T-cell (primary cell): ENCODE measurements at places on chromosomes 2 and 18. TPM values are rescaled to one million over a fixed set of nuclear protein-coding genes. Genes with fewer than 3 reads are reported as not detected.

DYNAP gene
- total RNA-seq: not detected

DNA sequence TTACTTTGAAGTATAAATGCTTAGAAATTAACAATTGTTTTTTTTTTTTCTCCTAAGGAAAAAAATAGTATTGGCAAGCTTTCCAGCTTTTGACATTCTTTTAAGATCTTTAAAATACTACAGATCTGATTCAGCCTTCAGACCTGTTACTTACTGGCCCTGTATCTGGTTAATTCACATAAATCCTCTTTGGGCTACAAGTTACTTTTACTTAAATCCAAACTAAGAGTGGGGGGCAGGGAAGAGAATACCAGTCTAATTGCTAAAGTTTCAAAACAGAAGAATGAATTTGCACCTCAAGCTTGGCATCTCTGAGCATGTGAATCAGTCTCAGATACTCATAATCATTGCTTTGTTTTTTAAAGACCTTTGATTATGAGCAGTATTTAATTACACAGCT lies 386.3 kb downstream of the PARD3B start:
- H3K36me3 ChIP-seq: no peaks in the 10 kb centered on the region
- H3K4me1 ChIP-seq: no peaks in the 10 kb centered on the region
- H3K27me3 ChIP-seq: no peaks in the 10 kb centered on the region
- H3K27ac ChIP-seq: no peak overlapping the region
- DNase-seq: no peak

NEU4 gene
- total RNA-seq: 1.4 TPM

UGT1A1 gene
- total RNA-seq: not detected

DNA sequence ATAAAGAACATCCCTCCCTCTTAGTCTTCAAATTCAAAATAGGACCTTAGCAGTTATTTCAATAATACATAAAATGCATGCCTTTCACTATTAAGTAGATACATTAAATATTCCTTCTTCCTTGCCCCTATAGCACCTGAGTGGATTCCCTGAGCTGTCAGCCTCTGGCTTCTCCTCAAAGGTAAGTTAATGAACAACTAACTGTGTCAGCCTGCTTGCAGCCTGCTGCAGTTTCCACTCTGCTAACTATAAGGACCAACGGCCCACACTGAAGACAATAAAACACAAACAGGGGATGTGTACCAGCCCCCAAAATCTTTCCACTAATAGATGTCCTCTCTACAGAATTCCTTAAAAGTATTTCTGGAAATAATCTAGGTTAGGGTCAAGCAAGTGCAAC lies 5.0 kb downstream of the KCTD1 start:
- H3K27ac ChIP-seq: no peak overlapping the region
- H3K4me1 ChIP-seq: peaks cover 16% of the 10 kb centered on the region

GRCh38 chr2:158498749-158499136 lies 42.0 kb downstream of the PKP4 start:
- no peaks in the 10 kb centered on the region for H3K36me3 ChIP-seq
- no peaks in the 10 kb centered on the region for H3K4me1 ChIP-seq
- no peaks in the 10 kb centered on the region for H3K27me3 ChIP-seq
- no peak for DNase-seq

RESP18 gene
- total RNA-seq: not detected

- H3K27me3 ChIP-seq: no peaks in the 10 kb centered on the region
- no peak overlapping the region for H3K27ac ChIP-seq
- H3K4me1 ChIP-seq: no peaks in the 10 kb centered on the region
- no peak overlapping the region for H3K4me3 ChIP-seq
- no peak for DNase-seq
Observed at GRCh38 chr2:22579341-22579740, 805.6 kb upstream of the KLHL29 start.

DNA sequence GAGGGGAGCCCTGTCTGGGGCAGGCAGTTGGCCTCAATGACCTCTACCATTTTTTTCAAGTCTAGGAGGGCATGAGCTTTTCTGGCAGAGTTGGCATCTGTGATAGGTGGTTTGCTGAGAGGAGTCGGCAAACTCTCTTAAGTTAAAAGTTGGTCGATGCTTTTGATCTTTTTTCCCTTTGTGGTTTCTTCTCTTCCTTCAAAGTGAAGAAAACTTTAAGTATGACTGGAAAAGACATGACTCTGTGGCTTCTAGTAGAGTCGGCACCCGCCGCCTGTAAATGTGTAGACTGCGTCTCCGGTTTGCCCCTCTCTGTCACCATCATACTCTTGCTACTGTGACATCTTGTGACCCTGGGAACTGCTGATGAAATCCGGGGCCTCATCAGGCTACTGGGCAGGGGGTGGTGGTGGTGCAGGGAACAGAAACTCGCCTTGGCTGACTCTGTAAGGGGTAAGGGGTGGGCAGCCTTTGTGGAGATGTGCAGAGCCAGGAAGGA lies 21.1 kb downstream of the INPP5D start:
- peak overlapping the region; percentile 89 for H3K27ac ChIP-seq
- H3K27me3 ChIP-seq: no peaks in the 10 kb centered on the region
- peak overlapping the region; percentile 6 for H3K4me3 ChIP-seq
- H3K4me1 ChIP-seq: peaks cover 91% of the 10 kb centered on the region
- DNase-seq: no peak

DNA sequence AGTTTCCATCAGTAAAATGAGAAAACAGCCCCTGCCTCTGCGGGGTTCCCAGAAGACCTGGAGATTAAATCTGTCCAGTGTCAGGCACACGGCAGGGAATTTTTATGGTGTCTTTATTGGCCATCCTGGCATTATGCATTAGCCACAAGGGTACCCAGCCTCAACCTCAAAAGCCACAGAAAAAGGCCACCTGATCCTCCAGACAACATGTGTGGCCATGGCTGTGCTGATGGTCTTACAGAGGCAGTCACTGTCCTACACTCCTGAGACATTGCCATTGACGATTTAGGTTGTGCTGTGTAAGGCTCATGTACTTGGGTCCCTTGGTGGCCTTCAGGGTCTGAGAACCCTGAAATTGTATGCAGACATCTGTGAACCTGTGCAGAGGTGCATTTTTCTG lies 115.6 kb downstream of the SMAD7 start:
- H3K27ac ChIP-seq: peak overlapping the region; percentile 93
- DNase-seq: no peak
- peaks cover 41% of the 10 kb centered on the region for H3K4me1 ChIP-seq
- H3K36me3 ChIP-seq: no peaks in the 10 kb centered on the region

DNA sequence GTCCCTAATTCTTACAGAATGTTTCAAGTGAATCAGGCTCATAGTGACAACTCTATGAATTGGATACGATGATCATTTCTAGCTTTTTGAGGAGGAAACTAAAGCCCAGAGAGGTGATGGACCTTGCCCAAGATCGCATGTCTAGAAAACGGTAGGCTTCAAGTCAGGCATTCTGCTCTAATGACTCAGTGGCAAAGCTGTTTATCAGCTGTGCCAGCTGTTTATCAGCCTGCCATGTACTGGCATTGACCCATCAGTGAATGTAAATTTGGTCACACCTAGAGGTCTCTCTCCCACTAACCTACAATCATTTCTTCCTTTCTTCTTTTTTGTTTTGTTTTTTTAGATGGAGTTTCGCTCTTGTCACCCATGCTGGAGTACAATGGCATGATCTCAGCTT lies 6.1 kb upstream of the DAW1 start:
- H3K4me3 ChIP-seq: no peak overlapping the region
- H3K27ac ChIP-seq: no peak overlapping the region
- no peaks in the 10 kb centered on the region for H3K27me3 ChIP-seq

PARD6G gene
- total RNA-seq: 0.30 TPM

- no peaks in the 10 kb centered on the region for H3K27me3 ChIP-seq
- DNase-seq: no peak
Observed at GRCh38 chr18:54358495-54359040, 862 bp downstream of the C18orf54 start.

DNA sequence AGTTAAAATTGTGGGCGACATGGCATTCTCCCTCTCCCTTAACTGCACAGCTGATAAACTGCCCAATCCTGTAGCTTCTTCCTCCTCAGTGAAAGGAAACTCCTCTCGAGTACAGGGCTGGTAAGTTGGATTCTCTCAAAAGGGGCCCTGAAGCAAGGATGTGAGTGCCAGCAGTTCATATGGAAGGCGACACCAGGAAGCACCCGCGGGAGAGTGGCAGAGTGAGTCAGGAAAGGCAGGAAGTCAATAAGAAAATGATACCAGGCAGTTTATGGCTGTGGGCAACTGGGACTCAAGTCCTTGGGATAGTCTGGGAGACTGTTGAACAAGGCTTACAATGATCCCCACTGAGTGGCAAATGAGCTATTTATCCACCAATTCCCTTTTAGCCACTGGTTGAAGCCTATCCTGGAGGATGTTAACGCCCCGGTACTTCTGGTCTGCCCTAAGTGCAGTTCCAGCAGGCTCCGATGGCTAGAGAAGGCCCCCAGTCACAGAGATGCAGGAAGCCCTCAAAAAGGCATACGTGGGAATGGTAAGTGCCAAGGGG lies 34.8 kb downstream of the ABHD3 start:
- no peak overlapping the region for H3K4me3 ChIP-seq
- H3K36me3 ChIP-seq: peaks cover 7% of the 10 kb centered on the region
- no peaks in the 10 kb centered on the region for H3K27me3 ChIP-seq
- DNase-seq: no peak
- no peak overlapping the region for H3K27ac ChIP-seq
- no peaks in the 10 kb centered on the region for H3K4me1 ChIP-seq

DNA sequence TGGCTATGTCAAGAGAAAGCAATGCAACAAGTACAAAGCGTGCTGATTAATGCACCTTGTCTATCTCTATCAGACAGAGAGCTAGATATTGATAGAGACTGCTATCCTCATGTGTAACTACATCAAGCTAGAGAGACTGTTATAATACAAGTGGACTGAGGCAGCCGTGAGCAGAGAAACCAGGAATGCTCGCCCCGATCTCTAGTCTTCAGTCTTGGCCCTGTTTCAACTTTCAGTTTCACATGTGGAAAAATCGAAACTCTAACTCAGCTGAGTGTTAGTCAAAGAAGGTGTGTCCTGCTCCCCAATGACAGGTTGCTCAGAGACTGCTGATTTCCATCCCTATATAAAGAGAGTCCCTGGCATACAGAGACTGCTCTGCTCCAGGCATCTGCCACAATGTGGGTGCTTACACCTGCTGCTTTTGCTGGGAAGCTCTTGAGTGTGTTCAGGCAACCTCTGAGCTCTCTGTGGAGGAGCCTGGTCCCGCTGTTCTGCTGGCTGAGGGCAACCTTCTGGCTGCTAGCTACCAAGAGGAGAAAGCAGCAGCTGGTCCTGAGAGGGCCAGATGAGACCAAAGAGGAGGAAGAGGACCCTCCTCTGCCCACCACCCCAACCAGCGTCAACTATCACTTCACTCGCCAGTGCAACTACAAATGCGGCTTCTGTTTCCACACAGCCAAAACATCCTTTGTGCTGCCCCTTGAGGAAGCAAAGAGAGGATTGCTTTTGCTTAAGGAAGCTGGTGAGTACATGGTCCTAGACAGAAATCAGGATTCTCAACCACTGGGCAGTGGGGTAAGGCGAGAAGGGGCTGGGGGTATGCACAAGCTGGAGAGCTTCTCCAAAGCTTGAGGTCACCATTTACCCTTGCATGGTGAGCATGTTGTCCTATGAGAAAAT lies at the start of gene RSAD2:
RSAD2 (plus strand) TSS at position 376 of the 903 bp plus-strand sequence; CDS start at position 400, 24 bp downstream.
- H3K36me3 ChIP-seq: no peaks in the 10 kb centered on the region
- H3K27me3 ChIP-seq: no peaks in the 10 kb centered on the region
- no peak for DNase-seq
- H3K4me1 ChIP-seq: peaks cover 53% of the 10 kb centered on the region

DNA sequence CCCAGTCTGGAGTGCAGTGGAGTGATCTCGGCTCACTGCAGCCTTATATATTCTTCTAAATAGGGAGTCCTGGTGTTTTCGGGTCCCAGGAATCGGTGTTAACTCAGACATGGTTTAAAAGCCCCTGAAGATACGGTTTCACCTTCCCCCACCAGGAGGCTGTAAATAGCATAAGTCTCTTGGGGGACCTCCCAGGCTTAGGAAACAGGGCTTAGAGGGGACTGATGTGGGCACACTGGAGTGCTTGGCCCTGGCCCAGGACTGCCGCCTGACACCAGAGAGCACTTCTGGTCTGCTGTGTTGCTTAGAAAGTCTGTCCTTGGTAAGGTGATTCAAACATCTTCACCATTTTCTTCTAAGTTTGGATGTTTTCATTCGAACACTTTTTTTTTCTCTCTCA lies 39.7 kb upstream of the MAP4K4 start:
- no peak for DNase-seq
- no peak overlapping the region for H3K27ac ChIP-seq
- no peaks in the 10 kb centered on the region for H3K4me1 ChIP-seq
- no peak overlapping the region for H3K4me3 ChIP-seq
- H3K27me3 ChIP-seq: no peaks in the 10 kb centered on the region
- no peaks in the 10 kb centered on the region for H3K36me3 ChIP-seq

- H3K27me3 ChIP-seq: no peaks in the 10 kb centered on the region
- H3K4me1 ChIP-seq: peaks cover 38% of the 10 kb centered on the region
- peaks cover 2% of the 10 kb centered on the region for H3K36me3 ChIP-seq
- H3K27ac ChIP-seq: peak overlapping the region; percentile 55
Observed at GRCh38 chr2:64637000-64637635, 16.6 kb downstream of the SERTAD2 start.

- H3K27ac ChIP-seq: no peak overlapping the region
- no peaks in the 10 kb centered on the region for H3K27me3 ChIP-seq
- H3K4me1 ChIP-seq: no peaks in the 10 kb centered on the region
- H3K36me3 ChIP-seq: no peaks in the 10 kb centered on the region
- DNase-seq: no peak
- H3K4me3 ChIP-seq: no peak overlapping the region
Observed at GRCh38 chr18:28048612-28049011, 128.3 kb downstream of the CDH2 start.

- H3K27ac ChIP-seq: no peak overlapping the region
- no peak overlapping the region for H3K4me3 ChIP-seq
- H3K27me3 ChIP-seq: no peaks in the 10 kb centered on the region
- DNase-seq: no peak
- H3K4me1 ChIP-seq: no peaks in the 10 kb centered on the region
Observed at GRCh38 chr18:24130494-24130893, 8.4 kb upstream of the CABYR start.

ALPG gene
- total RNA-seq: not detected

DNA sequence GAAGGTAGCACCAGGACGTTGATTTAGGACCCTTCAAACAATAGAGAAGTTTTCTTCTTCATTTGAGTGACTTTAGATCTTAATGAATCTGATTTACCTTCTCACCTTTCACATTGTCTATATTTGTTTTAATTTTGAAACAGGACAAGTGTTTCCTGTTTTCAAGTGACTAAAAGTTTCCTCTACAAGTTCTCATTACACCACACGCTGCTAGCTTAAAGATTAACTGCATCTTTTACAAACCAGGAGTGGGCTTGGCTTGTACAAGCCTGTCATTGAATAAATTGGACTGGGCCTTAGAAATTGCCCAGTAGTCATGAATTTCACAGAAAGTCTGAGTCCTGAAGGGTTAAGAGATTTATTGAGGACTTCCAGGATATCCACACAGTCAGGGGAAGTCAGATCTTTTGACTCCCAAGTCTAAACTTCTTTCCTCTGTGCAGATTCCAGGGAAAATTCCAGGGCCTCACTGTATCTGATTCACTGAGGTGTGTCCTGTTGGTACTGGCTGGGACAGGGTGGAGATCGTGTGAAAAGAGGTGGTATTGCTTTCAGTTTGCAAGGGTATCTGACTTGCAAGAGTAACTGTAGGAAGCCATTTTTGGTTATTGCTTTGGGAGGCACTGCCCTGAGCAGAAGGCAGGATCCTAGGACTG lies 3.4 kb downstream of the SGPP2 start:
- no peaks in the 10 kb centered on the region for H3K36me3 ChIP-seq
- no peak for DNase-seq
- H3K4me3 ChIP-seq: no peak overlapping the region
- peak overlapping the region; percentile 31 for H3K27ac ChIP-seq

GRCh38 chr2:205670292-205670691 lies 12.0 kb upstream of the NRP2 start:
- H3K27ac ChIP-seq: no peak overlapping the region
- H3K36me3 ChIP-seq: no peaks in the 10 kb centered on the region
- H3K27me3 ChIP-seq: no peaks in the 10 kb centered on the region
- H3K4me1 ChIP-seq: no peaks in the 10 kb centered on the region

ATP8B1 gene
- total RNA-seq: 0.44 TPM

- no peaks in the 10 kb centered on the region for H3K4me1 ChIP-seq
- no peaks in the 10 kb centered on the region for H3K27me3 ChIP-seq
Observed at GRCh38 chr18:51537487-51537886, 340.0 kb upstream of the MEX3C start.
